ENCODE measurements at places on chromosomes 5 and 9. TPM values are rescaled to one million over a fixed set of nuclear protein-coding genes. Genes with fewer than 3 reads are reported as not detected.
A peak's percentile ranks its signal among the peaks of the same experiment; 100 is the strongest.

The PLPP7 gene
- total RNA-seq: 3.4 TPM

The NOXA1 gene
- total RNA-seq: 0.55 TPM

The P4HA2 gene
- 8.2 TPM for total RNA-seq

GRCh38 chr9:86020731-86021130 lies 78.6 kb downstream of the GOLM1 start:
- H3K36me3 ChIP-seq: peaks cover 46% of the 10 kb centered on the region
- DNase-seq: no peak
- H3K27me3 ChIP-seq: no peaks in the 10 kb centered on the region
- no peaks in the 10 kb centered on the region for H3K4me1 ChIP-seq
- H3K4me3 ChIP-seq: no peak overlapping the region

DNA sequence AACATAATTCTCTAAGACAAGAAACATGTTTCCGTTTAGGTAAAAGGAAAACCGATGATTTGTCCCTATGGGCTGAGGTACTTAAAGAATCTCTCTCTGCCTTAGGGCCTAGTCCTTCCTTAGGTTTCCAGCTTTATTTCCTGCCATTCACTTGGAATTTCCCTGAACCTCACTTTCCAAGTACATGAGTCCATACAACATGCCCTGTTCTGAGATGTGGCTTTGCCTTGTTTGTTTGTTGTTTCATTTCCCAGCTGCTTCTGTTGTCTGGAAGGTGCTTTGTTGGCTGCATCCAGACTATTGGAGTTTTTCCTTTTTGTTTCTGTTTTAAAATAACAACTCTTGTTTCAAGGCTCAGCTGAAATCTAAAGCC lies 95.2 kb downstream of the ALDH1A1 start:
- DNase-seq: no peak
- H3K4me3 ChIP-seq: no peak overlapping the region
- H3K27ac ChIP-seq: no peak overlapping the region
- no peaks in the 10 kb centered on the region for H3K36me3 ChIP-seq

GRCh38 chr5:68441309-68442073 lies 225.9 kb downstream of the PIK3R1 start:
- DNase-seq: no peak
- H3K27ac ChIP-seq: no peak overlapping the region
- H3K4me1 ChIP-seq: no peaks in the 10 kb centered on the region
- no peaks in the 10 kb centered on the region for H3K27me3 ChIP-seq
- no peaks in the 10 kb centered on the region for H3K36me3 ChIP-seq

- no peak overlapping the region for H3K27ac ChIP-seq
- no peak overlapping the region for H3K4me3 ChIP-seq
- H3K4me1 ChIP-seq: 0 out of 2 replicates have a peak, but pooled peaks cover 1% of the 10 kb centered on the region
- DNase-seq: no peak
- no peaks in the 10 kb centered on the region for H3K27me3 ChIP-seq
Observed at GRCh38 chr9:6616951-6617602, 28.5 kb downstream of the GLDC start.

- H3K4me3 ChIP-seq: no peak overlapping the region
- H3K4me1 ChIP-seq: no peaks in the 10 kb centered on the region
- no peak overlapping the region for H3K27ac ChIP-seq
- no peaks in the 10 kb centered on the region for H3K27me3 ChIP-seq
- peaks cover 1% of the 10 kb centered on the region for H3K36me3 ChIP-seq
- DNase-seq: peak; percentile 39
Observed at GRCh38 chr9:92725766-92726165, 38.9 kb downstream of the BICD2 start.

DNA sequence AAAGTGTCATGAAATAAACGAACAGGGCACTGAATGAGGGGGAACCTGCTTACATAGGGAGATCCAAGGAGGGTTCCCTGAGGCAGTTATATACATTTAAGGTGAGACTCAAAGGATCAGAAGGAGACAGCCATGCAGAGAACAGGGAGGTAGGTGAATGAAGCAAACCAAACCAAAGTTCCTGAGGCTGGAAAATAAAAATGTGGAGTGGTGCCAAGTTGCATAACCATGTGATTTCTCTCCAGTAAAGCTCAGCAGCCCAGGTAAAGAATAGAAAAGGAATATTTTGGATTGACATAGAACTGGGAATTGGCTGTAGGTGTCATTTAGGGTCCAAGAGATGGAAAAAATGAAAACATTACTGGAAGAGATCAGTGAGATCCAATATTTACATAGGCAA lies 110.7 kb downstream of the CAAP1 start:
- DNase-seq: no peak
- H3K4me1 ChIP-seq: peaks cover 1% of the 10 kb centered on the region
- H3K4me3 ChIP-seq: no peak overlapping the region
- H3K36me3 ChIP-seq: no peaks in the 10 kb centered on the region

DNA sequence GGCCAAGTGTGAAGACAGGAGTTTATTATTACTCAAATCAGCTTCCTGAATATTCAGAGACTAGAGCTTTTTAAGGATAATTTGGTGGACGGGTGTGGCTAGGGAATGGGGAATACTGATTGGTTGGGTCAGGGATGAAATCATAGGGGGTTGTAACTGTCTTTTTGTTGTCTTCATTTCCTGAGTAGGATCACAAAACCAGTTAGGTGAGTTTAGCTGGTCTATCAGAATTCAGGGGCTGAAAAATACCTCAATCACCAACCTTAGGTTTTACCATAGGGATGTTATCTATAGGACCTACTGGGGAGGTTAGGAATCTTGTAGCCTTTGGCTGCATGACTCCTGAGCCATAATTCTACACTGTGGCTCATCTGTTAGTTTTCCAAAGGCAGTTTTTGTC lies 235.8 kb downstream of the YTHDC2 start:
- DNase-seq: no peak
- no peak overlapping the region for H3K4me3 ChIP-seq
- no peak overlapping the region for H3K27ac ChIP-seq
- no peaks in the 10 kb centered on the region for H3K4me1 ChIP-seq

DNA sequence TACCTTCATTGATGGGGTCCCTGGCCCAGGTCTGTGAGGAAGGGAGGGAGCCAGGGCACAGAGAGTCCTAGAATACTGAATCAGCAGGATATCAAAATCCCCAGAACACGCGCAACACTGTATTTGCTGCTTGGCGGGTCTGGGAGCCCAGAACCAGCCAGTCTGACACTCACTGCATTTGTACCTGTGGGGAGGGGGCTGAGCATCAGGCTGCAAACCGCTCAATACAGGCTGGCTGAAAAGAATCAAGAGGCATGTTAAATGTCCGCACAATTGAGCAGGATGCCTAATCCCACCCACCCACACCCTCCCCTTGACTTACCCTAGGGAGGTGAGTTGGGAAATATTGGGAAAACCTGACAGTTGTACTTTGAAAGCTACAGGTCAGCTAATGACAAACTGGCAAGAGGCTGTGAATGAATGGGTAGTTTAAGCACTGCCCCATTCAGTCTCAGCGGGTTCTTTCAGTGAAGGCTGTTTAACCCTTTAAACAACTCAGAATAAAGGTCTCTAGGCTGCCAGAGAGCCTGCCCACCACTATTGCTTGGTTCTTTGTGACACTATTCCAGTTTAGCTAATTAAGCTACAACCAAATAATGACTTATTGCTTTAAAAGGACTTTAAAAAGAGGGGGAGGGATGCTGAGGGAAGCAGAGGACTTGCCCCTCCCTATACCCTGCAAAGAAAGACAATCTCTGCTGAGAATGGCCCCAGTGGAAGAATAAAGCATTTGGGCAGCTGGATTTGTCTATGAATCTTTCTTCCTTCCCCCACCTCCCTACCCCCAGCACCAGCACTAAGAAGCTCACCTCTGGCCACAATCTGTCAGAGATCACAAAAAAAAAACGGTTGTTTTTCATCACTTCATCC lies 5.0 kb downstream of the SPRY4 start:
- peaks cover 19% of the 10 kb centered on the region for H3K36me3 ChIP-seq
- peaks cover 13% of the 10 kb centered on the region for H3K4me1 ChIP-seq
- no peak overlapping the region for H3K27ac ChIP-seq

DNA sequence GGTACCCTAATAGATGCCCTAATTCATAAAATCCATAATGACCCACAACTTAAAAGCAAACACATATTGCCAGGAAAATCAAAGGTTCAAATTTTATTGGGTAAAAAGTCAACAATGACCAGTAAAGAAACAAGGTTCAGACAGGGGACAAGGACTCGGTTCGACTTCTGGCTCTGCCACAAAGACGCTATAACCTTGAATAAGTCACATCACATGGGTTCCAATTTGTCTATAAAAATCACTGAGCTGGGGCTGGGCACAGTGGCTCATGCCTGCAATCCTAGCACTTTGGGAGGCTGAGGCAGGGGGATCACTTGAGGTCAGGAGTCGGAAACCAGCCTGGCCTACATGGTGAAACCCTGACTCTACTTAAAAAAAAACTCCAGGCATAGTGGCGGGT lies 80.5 kb downstream of the SERINC5 start:
- peaks cover under 1% of the 10 kb centered on the region for H3K4me1 ChIP-seq
- H3K27me3 ChIP-seq: no peaks in the 10 kb centered on the region
- no peak for DNase-seq

- no peak for DNase-seq
- H3K27me3 ChIP-seq: no peaks in the 10 kb centered on the region
- H3K27ac ChIP-seq: no peak overlapping the region
- no peak overlapping the region for H3K4me3 ChIP-seq
Observed at GRCh38 chr5:56871777-56872176, 37.6 kb upstream of the SETD9 start.

DNA sequence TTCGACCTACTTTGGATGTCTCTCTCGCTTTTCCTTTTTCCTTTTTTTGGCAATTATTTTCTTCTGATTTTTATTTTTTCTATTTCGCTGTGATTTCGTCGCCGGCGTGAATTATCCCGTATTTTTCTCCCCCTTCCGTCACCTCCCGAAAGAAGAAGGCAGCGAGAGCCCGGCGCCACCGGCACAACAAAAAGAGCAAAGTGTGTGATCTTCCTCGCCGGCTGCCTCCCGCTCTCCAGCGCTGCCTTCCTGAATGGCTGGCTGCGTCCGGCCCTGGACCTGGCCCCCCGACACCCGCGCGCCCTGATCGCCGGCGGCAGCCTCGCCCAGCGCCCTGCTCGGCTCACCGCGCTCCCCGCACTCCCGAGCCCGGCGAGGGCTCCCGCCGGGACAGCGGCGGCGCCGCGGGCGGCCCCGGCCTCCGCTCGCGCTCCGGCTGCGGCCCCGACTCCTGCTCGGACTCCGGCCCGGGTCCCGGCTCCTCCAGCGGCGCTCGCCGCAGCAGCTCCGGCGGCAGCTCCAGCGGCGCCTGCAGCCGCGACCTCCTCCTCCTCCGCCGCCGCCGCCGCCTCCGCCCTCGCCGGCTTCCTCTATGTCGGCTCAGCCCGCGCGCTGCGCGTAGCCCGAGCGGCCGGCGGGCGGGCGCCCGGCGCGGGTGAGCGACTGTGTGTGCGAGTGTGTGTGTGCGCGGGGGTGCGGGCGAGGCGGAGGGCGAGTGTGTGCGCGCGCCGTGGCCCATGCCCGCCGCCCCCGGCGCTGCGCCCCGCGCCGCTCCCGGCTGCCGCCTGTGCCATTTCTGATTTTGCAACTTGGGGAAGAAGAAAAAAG lies 960 bp downstream of the NR2F1 start:
- no peak for DNase-seq
- peaks cover 70% of the 10 kb centered on the region for H3K27me3 ChIP-seq
- H3K4me3 ChIP-seq: peak overlapping the region; percentile 11
- peaks cover 38% of the 10 kb centered on the region for H3K4me1 ChIP-seq
- peaks cover 9% of the 10 kb centered on the region for H3K36me3 ChIP-seq

- no peak for DNase-seq
- H3K4me1 ChIP-seq: no peaks in the 10 kb centered on the region
- no peaks in the 10 kb centered on the region for H3K27me3 ChIP-seq
- H3K27ac ChIP-seq: no peak overlapping the region
- no peak overlapping the region for H3K4me3 ChIP-seq
Observed at GRCh38 chr9:127083138-127083980, 39.1 kb downstream of the ANGPTL2 start.

DNA sequence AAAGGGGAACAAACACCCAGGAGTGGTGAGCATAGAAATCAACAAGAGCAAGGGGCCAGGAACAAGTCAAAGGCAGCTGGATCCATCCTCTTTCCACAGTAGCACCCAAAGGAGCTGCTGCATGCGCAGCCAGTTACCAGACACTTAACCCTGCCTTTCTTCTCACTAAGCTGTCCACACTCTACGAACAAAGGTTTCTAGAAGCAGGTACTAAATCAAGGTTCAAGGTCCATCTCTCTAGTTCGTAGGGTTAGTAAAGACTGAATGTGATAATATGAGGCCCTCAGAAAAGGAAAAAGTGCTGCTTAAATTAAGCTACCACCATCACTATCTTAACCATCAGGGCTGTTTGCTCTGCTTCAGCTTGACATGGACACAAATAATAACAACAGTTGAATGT lies 121.2 kb upstream of the NIPBL start:
- no peaks in the 10 kb centered on the region for H3K27me3 ChIP-seq
- H3K4me1 ChIP-seq: no peaks in the 10 kb centered on the region
- no peak for DNase-seq
- no peaks in the 10 kb centered on the region for H3K36me3 ChIP-seq
- no peak overlapping the region for H3K27ac ChIP-seq

DNA sequence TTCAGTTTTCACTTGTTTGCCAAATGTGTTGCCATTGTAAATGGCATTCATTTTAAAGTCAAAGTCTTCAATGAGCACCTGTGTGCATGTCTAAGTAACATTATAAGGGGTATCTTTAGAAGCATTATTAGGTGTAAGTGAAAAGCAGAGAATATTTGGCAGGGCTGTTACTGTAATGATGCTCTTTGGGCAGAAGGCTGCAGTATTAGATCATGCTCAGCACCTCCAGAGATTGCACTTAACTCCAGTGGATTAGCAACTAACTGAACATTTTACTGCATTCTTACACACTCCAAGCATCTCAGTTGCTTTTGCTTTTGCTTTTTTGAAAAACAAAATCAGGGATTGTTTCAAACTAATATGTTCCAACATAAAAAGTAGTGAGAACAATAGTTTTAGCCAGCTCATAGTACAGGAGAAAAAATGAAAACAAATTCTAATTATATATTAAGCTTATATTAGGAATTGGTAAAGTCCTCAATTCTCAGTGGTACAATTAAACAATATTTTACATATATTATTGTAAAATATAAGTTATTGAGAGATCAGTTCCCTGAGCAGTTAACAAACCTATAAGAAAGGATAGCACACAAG lies 1740.9 kb upstream of the CDH9 start:
- H3K36me3 ChIP-seq: no peaks in the 10 kb centered on the region
- no peak for DNase-seq
- H3K27ac ChIP-seq: no peak overlapping the region
- H3K4me1 ChIP-seq: no peaks in the 10 kb centered on the region
- no peak overlapping the region for H3K4me3 ChIP-seq

GRCh38 chr5:151041577-151042268 lies 21.3 kb downstream of the GPX3 start:
- H3K36me3 ChIP-seq: peaks cover 12% of the 10 kb centered on the region
- no peaks in the 10 kb centered on the region for H3K4me1 ChIP-seq
- no peak for DNase-seq
- no peaks in the 10 kb centered on the region for H3K27me3 ChIP-seq
